ENCODE measurements at places on chromosomes 16 and 17. TPM values are rescaled to one million over a fixed set of nuclear protein-coding genes. Genes with fewer than 3 reads are reported as not detected.

Gene CACNA1G
- 4.4 TPM for total RNA-seq

Gene SRCIN1
- total RNA-seq, result 2.8 TPM

Gene SLC35B1
- total RNA-seq, result 89.9 TPM

Gene ASPHD1
- total RNA-seq, result 26.0 TPM

Gene UTS2R
- not detected for total RNA-seq

Gene CDH11
- 0.83 TPM for total RNA-seq

Gene CTCF
- total RNA-seq, result 39.2 TPM

Gene C17orf50
- 0.24 TPM for total RNA-seq

Gene CTRB2
- total RNA-seq, result not detected

Gene WNT9B
- total RNA-seq, result not detected

Gene AOC2
- total RNA-seq, result 2.2 TPM

Gene SYT17
- total RNA-seq, result 11.6 TPM

Gene BCAS3
- total RNA-seq, result 9.1 TPM

Gene KAT8
- 38.5 TPM for total RNA-seq

Gene ASGR1
- 1.5 TPM for total RNA-seq

Gene ZNF597
- 1.2 TPM for total RNA-seq

Gene DDX28
- 19.6 TPM for total RNA-seq

Gene UNC13D
- 4.3 TPM for total RNA-seq
